CD4-positive, alpha-beta memory T cell (primary cell): ENCODE measurements at places on chromosomes 6 and 20. TPM values are rescaled to one million over a fixed set of nuclear protein-coding genes. Genes with fewer than 3 reads are reported as not detected.
A peak's percentile ranks its signal among the peaks of the same experiment; 100 is the strongest.

DNA sequence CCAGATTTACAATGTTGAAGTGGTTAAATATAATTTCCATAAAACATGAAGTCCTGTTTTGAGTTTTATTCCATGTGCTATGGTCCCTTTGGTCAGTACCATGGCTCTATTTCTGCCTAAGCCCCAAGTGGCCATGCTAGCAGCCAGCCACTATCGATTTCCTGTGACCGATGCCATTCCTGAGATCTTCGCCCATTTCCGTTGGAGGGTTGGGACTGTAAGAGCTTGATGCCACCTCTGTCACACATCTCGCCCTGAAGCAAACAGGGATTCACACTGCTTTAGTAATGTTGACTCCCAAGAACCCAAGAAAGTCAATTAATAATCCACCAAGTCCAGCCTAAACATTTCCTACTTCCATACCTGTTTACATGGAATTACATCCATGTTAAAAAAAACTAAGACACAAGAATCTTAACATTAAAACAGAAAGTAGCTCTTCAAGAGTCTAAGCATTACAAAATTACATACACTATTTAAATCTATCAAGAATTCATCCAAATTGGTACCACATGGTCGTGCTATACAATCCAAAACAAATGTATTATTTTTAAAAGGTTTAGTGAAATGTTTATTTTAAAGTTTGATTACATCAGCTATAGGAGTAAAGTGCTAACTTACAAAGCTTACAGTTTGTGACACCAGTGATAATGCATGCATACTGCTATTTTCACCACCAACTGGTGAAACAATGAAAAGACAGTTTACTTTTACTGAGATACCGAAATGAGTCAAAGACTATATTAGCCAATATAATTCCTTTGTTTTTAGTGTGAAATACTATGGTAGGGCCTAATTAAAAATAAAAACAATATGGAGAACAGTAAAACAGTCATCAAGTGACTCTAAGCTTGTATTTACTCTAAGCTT is 2.5 kb downstream of the RBM39 start:
- peaks cover 49% of the 10 kb centered on the region for H3K36me3 ChIP-seq
- no peaks in the 10 kb centered on the region for H3K27me3 ChIP-seq
- peak overlapping the region; percentile 62 for H3K4me3 ChIP-seq
- peaks cover 80% of the 10 kb centered on the region for H3K4me1 ChIP-seq
- peak; percentile 29 for DNase-seq

DNA sequence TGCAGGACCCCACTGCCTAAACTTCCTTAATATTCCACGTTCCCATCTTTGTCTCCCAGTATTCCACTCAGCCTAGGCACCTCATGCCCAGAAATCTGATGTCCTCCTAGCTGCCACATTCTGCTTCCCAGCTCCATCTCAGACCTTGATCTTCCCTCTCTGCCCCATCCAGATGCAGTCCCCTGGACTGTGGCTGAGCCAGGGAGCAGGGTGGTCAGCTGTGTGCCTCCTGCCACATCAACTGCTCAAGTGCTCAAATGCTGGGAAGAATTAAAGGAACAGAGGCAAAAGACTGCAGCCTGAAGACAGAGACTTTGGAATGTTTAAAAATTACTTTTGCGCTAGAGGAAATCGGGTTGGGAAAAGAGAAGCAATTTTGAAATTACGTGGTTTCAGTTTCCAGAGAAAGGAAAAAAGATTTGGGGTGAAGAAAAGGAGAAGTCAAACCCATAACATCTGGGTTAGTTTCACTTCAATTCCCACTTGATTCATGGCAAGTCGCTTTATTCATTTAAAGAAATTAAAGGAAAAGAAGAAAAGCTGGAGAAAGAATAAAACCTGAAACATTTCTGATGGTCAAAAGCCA is 704.8 kb downstream of the PTPRT start:
- no peaks in the 10 kb centered on the region for H3K36me3 ChIP-seq
- H3K27me3 ChIP-seq: no peaks in the 10 kb centered on the region
- DNase-seq: no peak
- H3K27ac ChIP-seq: no peak overlapping the region

DNA sequence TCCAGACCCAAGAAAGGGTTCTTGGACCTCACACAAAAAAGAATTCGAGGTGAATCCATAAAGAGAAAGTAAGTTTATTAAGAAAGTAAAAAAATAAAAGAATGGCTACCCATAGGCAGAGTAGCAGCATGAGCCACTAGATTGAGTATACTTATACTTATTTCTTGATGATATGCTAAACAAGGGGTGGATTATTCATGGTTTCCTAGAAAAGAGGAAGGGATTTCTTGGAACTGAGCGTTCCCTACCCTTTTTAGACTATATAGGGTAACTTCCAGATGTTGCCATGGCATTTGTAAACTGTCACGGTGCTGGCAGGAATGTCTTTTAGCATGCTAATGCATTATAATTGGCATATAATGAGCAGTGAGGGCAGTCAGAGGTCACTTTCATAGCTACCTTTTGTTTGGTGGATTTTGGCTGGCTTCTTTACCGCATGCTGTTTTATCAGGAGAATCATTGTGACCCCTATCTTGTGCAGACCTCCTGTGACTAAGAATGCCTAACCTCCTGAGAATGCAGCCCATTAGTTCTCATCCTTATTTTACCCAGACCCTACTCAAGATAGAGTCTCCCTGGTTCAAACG is 44.3 kb downstream of the TENT5A start:
- no peaks in the 10 kb centered on the region for H3K27me3 ChIP-seq
- H3K4me3 ChIP-seq: no peak overlapping the region
- DNase-seq: no peak
- H3K4me1 ChIP-seq: no peaks in the 10 kb centered on the region
- H3K36me3 ChIP-seq: no peaks in the 10 kb centered on the region

DNA sequence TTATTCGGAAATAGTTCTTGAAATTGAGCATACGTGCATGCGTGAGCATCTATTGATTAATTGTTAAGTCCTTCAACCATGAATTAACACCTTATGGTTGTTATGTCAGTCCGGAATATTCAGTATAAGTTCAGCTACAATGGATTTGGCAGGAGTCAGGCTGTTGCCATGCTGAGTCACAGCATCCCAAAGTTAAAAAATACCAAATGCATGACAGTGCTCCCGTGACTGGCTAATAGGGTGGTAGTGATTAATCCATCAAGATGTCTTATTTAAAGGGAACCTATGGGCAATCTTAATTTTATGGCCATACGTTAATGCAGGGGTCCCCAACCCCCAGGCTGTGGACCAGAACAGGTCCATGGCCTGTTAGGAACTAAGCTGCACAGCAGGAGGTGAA is 10.5 kb downstream of the RAE1 start:
- peaks cover 25% of the 10 kb centered on the region for H3K36me3 ChIP-seq
- no peak for DNase-seq
- H3K4me1 ChIP-seq: no peaks in the 10 kb centered on the region
- H3K4me3 ChIP-seq: no peak overlapping the region
- no peaks in the 10 kb centered on the region for H3K27me3 ChIP-seq

DNA sequence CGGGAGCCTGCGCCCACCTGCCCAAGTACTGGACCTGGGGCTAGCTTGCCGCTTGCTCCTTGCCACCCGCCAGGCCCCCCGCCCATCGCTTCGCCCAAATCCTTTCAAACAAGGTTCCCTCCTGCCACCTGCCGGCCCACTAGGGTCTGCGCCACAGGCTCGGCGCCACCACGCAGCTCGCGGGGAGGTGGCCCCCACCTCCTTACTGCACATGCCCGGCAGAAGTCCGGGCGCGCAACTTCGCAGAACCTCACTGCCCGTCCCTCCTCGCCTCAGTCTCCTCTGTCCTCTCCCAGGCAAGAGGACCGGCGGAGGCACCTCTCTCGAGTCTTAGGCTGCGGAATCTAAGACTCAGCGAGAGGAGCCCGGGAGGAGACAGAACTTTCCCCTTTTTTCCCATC is 11.2 kb downstream of the GNAS-AS1 start:
- H3K4me1 ChIP-seq: no peaks in the 10 kb centered on the region
- H3K4me3 ChIP-seq: no peak overlapping the region
- no peaks in the 10 kb centered on the region for H3K36me3 ChIP-seq
- H3K27me3 ChIP-seq: peaks cover 4% of the 10 kb centered on the region
- H3K27ac ChIP-seq: no peak overlapping the region
- DNase-seq: peak; percentile 37

DNA sequence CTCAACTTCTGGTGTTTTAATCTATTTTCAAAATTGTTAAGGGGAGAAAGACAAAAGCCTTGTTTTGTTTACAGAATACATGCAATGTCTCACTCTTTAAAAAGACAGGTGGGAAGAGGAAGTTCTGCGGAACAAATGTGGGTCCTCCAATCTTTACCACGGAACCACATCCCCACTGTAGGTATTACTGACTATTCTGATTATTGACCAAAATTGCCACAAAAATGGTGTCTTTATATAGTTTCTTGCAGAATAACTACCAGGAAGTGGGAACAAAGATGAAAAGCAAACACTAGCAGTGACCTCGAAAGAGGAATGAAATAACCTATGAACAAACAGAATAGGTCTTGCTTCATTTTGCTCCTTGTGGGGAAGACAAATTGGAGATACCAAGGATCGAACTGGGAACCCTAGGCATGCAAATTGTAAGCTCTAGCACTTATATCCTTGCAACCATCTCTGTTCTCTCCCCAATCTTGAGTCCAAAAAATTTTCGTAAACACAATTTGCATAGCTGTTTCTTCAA is 106.7 kb downstream of the GPX5 start:
- H3K36me3 ChIP-seq: no peaks in the 10 kb centered on the region
- H3K27ac ChIP-seq: no peak overlapping the region
- no peak for DNase-seq
- H3K4me1 ChIP-seq: no peaks in the 10 kb centered on the region

- no peaks in the 10 kb centered on the region for H3K4me1 ChIP-seq
- no peak overlapping the region for H3K27ac ChIP-seq
- no peak for DNase-seq
These were observed 141.0 kb upstream of the ESR1 start for GRCh38 chr6:151666526-151666925.

The NHLRC1 gene
- 1.1 TPM for total RNA-seq
